Iris pigment epithelial cell (primary cell): ENCODE measurements at places on chromosomes 6 and 20.
A peak's percentile ranks its signal among the peaks of the same experiment; 100 is the strongest.

- no peak for DNase-seq
Measured at GRCh38 chr6:164099269-164099865, 684.8 kb downstream of the QKI start.

DNA sequence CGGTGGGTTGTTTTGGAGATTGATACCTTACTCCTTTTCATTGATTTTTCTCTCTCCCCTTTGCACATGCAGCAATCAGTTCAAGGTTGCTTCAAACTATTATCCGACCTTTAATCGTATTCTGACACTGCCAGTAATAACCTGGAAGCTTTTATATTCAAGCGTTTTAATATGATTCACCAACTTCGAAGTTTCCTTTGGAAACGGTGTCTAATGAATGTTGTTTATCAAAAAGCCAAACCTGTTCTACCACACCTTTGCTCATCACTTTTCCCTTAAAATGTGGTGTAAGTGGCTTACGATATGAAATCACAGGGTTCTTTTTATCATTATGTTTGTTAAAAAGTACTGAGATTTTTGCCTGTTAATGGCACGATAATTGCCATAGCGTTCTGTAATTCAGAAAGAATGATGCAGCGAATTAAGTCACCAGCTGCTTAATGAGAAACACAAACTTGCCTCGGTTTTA lies 660 bp downstream of the STXBP5 start:
- no peak for DNase-seq

DNA sequence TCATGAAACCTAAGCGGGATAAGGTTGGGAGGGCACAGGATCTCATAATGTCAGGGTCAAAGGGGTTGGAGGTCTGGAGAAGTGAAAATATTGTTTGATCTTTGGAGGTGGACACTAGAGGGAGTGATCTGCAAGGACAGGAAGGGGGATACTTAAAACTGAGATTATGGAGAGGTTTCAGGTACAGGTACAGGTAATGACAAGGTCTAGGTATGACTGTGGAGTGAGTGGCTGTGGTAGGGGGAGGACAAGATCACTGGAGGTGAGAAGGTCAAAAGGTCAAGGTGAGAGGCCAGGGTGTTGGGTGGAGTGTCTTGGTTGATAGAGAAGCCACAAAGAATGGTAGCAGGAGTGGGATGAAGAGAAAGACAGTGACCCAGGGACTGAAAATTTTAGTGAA lies 16.8 kb upstream of the NOTCH4 start:
- no peak for DNase-seq

GRCh38 chr6:2823104-2823850 lies 18.4 kb downstream of the SERPINB1 start:
- DNase-seq, result no peak

- DNase-seq, result no peak
Measured at GRCh38 chr6:2725364-2725988, 25.2 kb downstream of the MYLK4 start.

GRCh38 chr20:57658833-57659516 lies 38.7 kb upstream of the ZBP1 start:
- DNase-seq, result no peak

DNA sequence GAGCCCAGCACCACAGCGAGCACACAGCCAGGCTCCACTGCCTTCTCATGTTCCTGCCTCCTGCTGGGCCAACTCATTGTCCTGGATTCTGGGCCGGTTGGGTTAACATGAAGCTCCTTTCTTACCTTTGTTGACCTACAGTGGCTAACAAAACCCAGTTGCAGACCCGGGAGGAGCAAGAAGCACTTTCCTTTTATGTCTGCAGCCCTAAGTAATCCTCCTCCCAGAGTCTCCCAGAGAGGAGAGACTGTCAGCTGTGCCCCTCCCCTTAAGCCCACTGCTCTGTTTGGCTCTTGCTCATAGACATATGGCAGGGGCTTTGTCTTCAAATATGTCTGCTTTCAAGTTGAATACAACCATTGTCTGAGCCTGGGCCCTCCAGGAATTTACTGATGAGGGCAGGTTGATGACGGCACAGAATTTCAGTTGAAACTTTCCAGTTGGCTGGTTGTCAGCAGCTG lies 55.2 kb downstream of the PSMB1 start:
- peak; percentile 30 for DNase-seq

DNA sequence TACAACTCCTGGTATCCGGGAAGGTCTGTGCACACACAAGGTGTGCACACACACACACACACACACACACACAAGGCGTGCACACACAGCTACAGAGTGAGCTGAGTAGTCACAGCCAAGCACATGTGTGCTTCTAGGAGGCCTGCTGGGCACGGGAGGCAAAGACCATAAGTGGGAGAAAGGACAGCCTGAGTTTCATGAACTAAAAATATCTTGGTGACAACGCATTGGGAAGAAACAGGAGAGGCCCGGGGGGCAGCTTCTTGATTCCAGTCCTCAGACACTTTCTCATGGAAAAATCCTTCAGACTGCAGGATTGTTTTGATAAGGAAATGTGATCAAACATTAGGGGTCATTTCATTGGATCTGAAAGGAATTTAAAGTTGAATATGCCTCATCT lies 2.6 kb downstream of the TRAF3IP2 start:
- DNase-seq, result peak; percentile 46
